ENCODE measurements at places on chromosomes 12 and 14. TPM values are rescaled to one million over a fixed set of nuclear protein-coding genes. Genes with fewer than 3 reads are reported as not detected.

DNA sequence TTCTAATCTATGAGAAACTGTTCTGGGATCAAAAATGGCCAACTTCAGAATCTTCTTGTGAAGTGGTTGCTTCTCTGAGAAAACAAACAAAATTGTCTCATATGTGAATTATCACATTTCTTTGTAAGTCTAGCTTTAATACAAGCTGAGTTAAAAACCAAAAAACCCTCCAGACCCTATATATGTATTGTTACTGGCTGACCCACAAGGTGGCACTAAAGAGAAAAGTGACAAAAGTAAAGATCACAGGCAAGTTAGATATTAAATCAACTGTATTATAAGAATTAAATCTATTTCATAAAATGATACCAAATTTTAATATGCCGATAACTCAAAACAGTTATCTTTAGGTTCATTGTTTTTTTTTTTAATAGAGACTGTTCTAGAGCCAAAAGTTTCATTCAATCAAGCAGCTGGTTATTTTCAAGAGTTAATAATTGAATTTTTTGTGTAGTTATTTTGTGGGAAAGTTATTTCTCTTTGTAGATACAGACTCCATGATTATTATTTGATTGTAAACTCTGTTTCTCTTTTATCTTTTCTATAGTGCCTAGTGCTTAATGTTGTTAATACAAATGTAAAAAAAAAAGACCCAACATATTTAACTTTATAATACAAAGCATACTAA is 7.5 kb upstream of the TRHDE start:
- DNase-seq: no peak

DNA sequence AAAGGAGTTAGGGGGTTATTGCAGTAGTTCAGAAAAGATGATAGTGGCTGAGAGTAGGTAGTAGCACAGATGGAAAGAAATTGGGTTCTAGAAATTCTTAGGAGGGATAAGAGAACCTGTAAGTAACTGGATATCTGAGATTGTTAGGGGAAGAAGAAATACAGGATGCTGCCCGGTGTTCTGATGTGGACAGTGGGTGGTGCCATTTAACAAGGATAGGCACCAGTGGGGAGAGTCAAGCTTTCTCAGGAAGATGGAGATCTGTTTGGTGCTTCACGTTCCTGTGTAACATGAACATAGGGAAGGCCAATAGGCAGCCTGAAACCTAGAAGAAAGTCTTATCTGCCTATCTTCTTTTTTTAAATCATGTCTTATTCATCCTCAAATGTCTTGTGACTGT is 245.9 kb downstream of the NPAS3 start:
- no peak for DNase-seq

DNA sequence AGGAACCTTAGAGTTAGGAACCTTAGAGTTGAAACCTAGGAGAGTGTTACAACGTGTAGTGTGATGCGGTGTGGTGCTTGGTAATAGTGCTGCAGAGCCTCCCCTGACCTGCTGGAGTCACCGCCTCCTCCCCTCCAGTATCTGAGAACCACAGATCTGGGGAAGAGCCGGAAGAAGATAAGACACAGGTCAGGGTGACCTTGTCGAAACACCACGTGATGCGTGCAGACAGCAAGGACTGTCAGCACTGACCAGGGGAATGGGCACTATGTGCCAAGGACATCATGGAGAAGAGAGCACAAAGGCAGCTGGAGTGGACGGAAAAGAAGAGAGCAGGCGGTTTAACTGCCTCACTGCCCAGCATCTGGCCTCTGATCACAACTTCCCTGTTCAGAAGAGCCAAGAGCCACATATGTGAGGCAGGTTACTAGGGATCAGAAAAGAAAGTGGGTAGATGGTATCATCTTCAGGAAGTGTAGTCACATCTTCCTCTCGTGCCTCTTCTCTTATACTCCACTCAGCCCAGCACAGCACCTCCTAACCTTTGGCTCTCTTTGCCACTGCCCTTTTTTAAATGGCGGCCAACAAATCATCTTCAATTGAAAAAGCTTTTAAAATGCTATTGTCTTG is 93.7 kb downstream of the TESC start:
- no peak for DNase-seq

The DYNLL1 gene
- 190 TPM for total RNA-seq

The POTEG gene
- not detected for total RNA-seq

The NANOG gene
- total RNA-seq: not detected

The ADAMTS20 gene
- total RNA-seq: not detected
